ENCODE measurements at places on chromosomes 4 and X.

DNA sequence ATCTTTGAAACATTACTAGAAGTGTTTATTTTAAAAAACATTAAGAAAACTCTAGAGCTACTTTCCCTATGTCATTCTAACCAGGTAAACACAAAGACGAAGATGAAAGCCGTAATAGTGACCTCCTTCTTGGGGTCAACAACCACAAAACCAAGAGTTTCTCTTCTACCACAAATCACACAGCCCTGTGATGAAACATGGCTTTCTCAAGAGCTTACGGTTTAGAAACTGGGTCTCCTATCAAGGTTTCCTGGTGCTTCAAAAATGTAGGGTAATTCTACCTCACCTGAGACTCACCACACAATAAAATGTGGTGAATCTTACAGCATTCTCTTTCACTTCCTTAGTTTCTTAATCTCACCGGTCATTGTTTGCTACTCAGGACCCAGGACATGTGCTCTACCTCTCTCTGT is 50.9 kb downstream of the CORIN start:
- DNase-seq = no peak

DNA sequence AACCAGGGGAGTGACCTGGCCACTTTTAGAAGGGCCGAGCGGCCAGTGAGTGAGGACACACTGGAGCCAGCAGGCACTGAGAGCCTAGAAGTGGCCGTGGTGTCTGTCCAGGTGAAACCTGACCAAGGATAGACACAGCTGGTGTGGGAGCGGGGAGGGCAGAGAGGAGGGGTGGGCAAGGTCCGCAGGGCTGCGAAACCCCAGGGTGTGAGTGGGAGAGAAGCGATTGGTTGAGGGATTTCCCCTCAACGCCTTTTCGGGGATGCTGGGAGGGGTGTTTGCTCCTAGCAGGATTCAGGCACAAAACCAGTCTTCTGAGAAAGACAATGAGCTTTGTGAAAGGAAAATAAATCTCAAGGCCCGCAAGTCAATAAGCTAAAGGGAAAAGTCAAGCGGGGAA is 33.2 kb upstream of the ARSD start:
- no peak for DNase-seq

GRCh38 chr4:48141048-48141447 is 7.0 kb upstream of the TXK start:
- peak; percentile 9 for DNase-seq

- DNase-seq = peak; percentile 56
Measured at GRCh38 chr4:87108142-87108546, 112.3 kb downstream of the KLHL8 start.

- no peak for DNase-seq
Measured at GRCh38 chr4:21555083-21555482, 393.5 kb downstream of the KCNIP4 start.

- no peak for DNase-seq
Measured at GRCh38 chrX:119488749-119489148, 20.5 kb downstream of the SLC25A5 start.

DNA sequence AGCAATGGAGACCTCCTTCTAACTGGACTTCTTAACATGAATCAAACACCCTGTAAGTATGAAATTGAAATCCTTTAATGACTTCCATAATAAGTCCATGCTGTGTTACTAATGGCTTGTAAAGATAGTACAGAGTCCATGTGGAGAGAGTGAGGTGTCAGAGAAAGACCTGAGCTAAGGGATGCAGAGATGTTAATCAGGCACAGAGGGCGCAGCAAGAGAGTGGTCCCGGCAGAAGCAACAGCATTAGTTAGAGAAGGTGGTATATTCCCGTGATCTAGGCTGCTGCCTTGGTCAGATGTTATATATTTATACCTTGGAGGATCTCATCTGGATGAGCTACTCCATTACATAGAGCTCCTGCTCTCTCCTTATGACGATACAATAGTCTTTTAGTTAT is 295.3 kb downstream of the LDB2 start:
- no peak for DNase-seq

DNA sequence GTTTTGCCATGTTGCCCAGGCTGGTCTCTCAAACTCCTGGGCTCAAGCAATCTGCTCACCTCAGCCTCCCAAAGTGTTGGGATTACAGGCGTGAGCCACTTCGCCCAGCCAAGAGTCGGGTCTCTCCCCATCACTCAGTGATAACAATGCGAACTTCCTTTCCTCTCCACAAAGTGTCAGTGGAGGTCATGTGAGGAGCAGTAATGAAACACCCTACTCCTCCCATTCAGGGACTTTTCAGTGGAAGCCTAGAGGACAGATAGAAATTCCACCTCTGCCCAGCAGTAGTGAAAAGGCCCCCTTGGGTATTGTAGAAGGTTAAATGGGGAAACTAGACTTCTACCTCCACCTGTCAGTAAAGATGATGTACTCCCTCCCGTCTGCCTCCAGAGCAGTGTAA is 141.9 kb upstream of the STK26 start:
- DNase-seq = no peak

- DNase-seq = no peak
Measured at GRCh38 chrX:17721715-17722114, 15.6 kb upstream of the SCML1 start.

DNA sequence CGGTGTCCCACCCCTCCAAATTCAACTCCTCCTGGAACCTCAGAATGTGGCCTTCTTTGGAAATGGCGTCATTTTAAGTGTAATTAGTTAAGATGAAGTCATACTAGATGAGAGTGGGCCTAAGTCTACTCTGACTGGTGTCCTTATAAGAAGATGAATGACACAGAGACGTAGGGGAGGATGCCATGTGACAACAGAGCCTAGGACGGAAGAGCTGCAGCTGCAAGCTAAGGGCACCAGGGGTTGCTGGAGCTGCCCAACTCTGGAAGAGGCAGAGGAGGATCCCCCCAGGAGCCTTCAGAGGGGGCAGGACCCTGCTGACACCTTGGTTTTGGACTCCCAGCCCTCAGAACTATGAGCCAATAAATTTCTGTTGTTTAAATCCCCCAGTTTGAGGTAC is 115.1 kb downstream of the STK32B start:
- no peak for DNase-seq

DNA sequence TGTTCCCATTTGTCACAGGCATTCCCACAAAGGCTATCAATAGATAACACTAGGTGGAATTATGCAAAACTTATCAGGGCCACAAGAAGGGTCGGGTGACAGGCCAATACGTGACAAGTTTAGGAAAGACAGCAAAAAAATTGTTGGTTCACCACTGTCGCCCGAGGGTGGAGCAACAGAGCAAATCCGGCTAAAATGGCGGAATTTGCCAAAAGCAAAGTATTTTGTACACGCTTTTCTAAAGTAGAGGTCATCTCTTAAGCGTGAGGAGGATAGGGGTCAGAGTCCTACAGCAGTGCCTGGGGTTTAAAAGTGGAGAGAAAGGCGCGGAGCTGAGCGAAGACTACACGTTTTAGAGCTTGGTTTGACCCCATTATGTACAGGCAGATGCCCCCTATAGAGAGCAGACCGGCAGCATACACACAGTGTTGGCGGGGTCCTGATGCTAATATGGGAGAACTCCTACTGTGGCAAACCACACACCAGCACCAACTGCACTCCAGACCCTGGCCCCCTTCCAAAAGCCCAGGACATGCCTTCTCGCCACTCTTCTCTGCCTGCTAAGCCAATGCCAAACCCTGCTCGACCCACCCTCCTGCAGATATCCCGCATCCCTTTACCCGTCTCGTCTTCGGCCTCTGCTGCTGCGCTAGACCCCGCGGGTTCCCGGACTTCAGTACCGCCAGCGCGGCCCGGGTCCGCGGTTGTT is 733 bp downstream of the CCNA2 start:
- no peak for DNase-seq

DNA sequence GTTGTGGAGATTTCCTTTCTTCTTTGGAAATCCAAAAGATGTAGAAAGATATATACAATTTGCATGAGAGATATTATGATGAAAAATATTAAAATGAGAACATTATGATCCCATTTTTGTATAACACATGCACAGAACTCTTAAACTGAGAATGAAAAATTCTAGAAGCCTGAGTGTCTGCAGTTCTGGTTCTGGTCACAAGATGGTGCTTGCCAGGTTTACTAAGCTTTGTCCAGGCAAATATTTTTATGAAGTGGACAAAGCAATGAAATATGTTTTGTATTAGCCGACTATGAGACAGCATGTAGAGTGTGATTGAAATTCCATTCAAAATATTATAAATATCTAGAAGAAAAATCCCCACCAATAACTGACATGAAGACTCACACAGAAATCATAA is 2.2 kb downstream of the PWWP3B start:
- DNase-seq = no peak

- peak; percentile 70 for DNase-seq
Measured at GRCh38 chrX:113512700-113513395, 672.2 kb upstream of the AMOT start.

- no peak for DNase-seq
Measured at GRCh38 chrX:98207947-98208346, 1324.2 kb downstream of the RPA4 start.

- DNase-seq = no peak
Measured at GRCh38 chr4:11912886-11913285, 484.2 kb upstream of the HS3ST1 start.

DNA sequence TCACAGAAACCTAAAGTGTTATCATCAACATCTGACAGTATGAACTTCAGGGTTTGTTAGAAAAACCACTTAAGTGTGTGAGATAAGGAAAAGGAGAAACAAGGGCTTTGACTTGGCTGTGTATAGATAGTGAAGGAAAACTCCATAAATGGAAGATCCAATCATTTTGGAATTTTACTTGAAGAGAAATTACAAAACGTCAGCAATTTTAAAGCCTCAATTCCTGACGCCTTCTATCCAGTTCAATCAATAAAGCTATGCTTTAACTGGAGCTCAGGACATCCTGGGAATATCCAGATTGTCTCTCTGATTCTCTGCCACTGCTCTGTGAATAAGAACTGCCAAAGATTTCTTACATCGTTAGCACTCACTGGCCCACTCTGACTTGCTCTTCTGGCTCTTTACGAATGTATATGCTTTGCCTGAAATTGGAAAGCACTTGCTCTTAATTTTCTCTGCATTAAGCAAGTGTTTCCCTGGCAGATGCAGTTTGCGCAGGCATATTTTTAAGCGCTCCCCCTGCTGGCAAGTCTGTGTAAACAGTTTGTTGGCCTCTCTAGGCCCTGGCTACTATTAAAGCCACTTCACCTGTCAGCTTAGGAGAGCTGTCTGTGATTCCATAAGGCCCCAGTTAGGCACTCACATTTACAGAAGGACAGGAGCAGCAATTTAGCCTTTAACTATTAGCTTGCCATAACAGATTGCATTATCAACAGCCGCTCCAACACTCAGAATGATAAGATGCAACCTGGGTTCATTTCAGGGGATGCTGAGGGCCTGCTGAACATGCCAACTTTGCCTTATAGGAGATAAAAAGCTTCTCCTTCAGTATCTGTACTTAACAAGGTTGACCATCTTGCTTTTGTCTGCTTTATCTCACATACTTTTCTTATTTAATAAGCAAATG is 251.4 kb upstream of the DDX53 start:
- DNase-seq = no peak

DNA sequence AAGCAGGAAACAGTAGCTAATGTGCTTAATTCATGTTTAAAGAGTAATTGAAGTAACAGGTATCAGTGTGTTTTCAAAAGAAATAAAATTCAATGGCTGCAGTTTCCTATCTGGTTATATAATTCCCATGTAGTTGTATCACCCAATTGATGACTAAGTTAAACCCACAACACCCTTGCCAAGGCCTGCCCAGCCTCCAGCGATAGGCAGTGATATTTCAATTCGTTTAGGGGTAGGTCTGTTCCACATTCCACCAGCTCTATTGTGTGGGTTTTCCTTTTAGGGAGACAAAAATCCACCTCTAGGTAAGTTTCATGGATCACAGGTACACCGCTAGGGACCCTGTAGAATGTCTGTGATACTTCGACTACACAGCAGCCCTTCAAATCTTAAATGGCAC is 24.7 kb upstream of the MXRA5 start:
- DNase-seq = no peak

DNA sequence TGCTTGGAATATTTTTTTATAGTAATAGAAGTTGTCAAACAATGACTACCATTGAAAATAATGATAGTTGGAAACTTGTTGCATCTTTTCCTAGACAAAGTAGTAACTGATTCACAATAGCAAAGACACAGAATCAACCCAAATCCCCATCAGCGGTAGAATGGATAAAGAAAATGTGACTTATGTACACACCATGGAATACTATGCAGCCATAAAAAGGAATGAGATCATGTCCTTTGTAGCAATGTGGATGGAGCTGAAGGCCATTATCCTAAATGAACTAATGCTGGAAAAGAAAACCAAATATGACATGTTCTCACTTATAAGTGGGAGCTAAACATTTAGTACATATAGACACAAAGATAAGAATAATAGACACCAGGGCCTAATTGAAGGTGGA is 49.7 kb downstream of the ATP10D start:
- no peak for DNase-seq

GRCh38 chr4:11483046-11483445 is 54.4 kb upstream of the HS3ST1 start:
- no peak for DNase-seq

DNA sequence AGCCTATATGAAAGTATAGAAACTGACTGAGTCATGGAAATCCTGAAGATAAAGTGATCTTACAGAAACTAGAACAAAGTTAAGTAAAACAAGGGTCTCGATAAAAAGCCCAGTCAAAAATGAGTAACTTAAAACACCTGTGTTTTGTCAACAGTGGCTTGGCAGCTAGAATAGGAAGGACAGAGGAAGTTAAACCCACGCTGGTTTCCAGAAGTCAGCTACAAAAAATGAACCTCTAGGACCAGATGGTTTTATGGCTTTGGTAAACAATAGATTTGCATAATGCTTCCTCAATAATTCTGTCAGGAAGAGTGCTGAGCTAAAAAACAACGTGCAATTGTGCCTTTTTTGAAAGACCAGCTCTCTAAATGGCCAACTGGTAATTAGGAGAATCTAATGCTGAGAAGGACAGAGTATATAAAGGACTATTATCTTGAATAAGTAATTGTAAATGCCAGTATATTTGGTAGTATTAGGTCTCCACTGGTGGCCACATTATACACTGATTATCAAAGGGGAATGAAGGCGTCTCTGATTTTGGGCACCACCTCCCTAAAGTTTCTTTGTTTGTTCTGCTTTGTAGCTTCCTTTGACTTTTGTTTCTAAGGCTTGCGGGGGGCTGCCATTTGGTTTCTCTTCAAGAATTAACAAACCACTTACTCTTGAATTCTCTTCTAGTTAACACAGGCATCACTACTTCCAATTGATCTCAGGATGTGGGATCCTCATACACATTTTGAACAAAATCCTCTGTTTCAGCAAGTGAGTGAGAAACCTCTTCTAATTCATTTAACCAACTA is 72.2 kb upstream of the PPP3CA start:
- DNase-seq = no peak

DNA sequence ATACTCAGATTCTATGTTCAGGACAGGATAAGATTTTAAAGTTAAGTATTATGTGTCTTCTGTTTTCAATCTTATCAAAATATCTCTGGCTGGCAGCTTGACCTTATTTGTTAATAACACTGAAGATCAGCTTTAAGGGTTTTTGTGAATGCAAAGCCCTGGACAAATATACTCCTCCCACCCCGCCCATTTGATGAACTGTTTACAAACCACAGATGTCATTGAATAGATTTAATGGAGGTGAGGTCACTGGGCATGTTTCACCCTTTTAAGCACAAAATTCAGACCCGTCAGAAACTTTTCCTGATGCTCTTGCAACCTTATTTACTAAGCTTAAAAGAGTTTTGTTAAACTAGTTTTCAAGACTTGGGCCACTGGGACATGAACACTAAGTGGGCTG is 10.1 kb upstream of the CXCL8 start:
- DNase-seq = no peak

- no peak for DNase-seq
Measured at GRCh38 chrX:11478026-11478425, 184.8 kb downstream of the AMELX start.

Measured in GM04503 (cell line).